ENCODE measurements at places on chromosomes 2 and 18.

DNA sequence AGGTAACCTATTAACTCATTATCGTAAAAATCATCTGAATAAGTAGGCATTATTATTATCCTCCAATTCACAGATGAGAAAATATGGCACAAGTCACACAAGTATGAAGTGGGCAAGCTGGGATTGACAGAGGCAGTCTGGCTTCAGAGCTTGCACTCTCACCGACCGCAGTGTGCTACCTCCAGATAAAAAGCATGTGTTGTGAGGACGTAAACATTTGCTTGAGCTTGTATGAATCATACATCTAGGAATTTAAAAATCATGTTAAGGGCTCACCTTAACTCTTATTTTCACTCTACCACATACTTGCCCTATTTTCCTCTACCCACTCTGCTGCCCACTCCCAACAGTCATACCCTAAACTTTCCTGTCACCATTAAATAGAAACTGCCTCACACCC lies 65.3 kb upstream of the AMMECR1L start:
- no peak for DNase-seq

DNA sequence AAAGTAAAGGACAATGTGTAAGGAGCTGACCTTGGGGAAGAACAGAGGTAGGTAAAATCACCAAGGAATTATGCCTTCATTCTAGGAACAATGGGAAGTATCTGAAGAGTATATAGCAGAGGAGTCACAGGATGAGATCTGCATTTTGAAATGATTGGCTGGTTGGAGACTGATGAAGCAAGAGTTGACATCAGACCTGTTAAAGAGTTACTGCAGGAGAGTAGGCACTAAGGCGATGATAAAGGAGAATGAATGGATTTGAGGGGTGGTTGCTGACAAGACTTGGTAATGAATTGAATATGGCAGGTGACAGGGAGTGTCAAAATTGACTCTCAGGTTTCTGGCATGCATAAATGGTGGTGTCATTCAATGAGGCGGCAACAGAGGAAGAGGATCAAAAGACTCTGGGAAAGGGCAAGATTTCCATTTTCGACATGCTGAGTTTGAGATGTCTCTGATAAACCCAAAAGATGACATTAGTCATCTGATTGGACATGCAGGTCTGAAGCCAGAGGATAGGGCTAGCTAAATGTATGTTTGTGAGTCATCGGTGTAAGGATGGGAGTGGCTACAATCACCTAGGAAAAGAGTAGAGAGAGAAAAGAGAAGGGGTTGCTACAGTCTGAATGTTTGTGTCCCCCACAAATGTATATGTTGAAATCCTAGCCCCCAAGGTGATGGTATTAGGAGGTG lies 236.5 kb downstream of the DYM start:
- DNase-seq, result no peak

DNA sequence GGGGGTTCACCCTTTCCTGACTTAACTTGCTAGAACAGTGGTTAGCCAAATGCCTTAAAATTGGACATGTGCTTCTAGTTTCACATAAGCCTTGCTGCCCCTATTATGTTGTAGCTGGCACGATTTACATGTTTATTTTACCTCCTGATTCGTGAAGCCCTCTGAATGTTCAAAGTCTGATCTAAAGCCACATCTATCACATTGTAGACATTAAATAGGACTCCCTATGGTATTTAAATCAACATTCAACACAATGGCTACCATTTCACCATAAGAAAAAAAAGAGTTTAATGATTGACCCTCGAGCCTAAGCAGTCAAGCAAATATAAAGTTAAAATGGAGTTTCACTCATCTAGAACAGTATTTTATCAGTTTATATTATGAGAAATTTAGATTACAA lies 151.5 kb downstream of the GULP1 start:
- no peak for DNase-seq

DNA sequence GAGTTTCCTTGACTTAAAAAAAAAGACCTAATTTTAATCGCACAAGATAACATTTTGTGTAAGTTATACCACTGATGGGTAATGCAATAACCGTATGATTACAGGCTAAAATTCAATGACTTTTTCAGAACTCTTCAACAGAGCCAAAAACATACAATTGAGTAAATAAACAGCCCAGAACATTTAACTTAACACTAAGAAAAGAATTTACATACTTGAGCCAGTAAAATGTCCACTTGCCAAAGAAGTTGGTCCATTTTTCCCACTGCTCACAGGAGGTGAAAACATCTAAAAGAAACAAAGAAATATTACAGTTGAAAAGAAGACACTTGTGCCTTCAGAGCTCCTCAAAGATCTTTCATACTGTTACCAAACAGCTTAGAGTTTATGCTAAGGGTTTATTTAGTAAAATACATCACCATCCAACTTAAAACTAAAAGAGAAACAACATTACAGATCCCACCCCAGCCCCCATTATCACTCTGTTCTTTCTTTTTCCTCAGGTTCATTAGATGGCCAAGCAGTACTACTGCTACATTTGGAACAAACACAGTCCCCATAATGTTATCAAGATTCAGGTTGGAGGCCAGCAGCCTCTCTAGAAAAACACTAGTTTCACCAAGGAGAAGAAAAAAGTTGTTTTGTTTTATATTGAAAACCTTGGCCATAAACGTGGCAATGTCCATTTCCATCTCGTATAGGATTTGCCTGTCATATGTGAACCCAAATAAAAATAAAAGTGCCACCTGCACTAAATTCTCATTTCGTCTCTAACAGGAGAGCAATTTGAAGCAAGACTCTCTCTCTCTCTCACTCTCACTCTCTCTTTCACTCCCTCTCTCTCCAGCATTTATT lies 2.7 kb downstream of the TCF4 start:
- DNase-seq, result no peak

- no peak for DNase-seq
Measured at GRCh38 chr2:47541848-47542450, 139.0 kb downstream of the MSH2 start.

- no peak for DNase-seq
Measured at GRCh38 chr2:53510401-53510800, 257.2 kb upstream of the CHAC2 start.

- no peak for DNase-seq
Measured at GRCh38 chr2:160241251-160242137, 41.4 kb upstream of the ITGB6 start.

DNA sequence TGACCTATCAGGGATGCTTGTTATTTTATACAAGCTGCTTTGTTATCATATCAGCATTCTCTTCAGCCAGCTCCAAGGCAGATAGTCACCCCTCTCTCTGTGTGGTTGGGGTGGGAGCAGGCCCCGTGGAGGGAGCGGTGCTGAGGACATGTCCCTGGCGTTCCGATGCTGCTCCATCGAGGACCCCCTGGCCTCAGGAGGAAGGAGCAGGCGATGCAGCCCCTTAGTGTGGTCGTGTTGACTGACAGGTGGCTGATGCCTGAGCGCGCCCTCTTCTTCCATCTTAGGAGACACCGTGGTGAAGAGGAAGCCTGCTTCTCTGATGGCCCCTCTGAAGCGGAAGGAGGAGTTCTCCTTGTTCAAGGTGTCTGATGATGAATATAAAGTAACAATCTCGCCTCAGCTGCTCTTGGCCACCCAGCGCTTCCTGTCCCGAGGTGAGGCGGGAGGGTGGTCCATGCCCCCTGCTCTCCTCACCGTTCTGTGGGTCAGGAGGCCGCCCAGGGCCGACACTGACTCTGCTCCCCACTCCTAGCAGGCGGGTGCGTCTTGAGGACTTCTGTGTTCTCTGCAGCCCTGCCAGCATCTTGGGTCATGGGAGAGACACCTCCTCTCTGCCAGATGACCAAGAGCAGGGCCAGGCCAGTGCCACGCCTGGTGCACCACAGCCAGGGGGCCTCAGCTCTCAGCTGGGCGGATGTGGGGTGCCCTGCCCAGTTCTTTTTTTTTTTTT lies 10.6 kb downstream of the CNNM3 start:
- DNase-seq, result no peak

GRCh38 chr2:31331156-31331555 lies 83.4 kb downstream of the XDH start:
- DNase-seq, result no peak

- DNase-seq, result no peak
Measured at GRCh38 chr18:48749768-48750167, 201.0 kb downstream of the SMAD7 start.

DNA sequence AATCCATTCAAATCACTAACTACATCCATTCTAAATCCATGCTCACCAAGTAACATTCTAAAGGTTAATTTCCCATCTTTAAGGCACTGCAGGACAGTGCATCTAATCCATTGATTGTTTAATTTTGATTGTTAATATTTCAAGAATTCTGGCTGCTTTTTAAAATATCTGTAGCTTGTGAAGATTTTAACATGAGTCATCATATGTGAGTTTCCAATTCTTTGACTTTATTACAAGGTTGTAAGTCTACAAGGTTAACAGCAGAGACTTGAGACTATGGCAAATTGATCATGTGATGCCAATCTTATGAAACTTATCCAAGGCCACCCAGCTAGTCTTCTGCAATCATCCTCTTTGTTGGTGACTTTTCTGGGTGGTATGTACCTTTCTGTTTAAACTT lies 349.2 kb upstream of the ZC3H15 start:
- DNase-seq, result no peak

- DNase-seq, result no peak
Measured at GRCh38 chr2:10412380-10412779, 35.7 kb downstream of the ODC1 start.

GRCh38 chr2:177201919-177202346 lies 10.7 kb upstream of the HNRNPA3 start:
- DNase-seq, result no peak

GRCh38 chr18:79251021-79251420 lies 144.7 kb upstream of the NFATC1 start:
- no peak for DNase-seq

DNA sequence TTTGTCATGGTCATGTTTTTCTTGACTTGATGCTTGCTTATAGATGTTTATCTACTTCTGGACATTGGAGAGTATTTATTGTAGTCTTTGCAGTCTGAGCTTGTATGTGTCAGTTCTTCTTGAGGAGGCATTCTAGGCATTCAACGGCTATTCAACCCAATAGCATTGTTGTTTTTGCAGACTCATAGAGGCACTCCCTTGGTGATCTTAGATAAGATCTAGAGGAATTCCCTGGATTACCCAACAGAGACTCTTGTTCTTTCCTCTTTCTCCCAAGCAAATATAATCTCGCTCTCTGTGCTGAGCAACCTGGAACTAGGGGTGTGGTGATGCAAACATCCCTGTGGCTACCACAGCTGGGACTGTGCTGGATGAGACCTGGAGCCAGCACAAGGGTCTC lies 40.4 kb downstream of the SYT4 start:
- DNase-seq, result no peak

DNA sequence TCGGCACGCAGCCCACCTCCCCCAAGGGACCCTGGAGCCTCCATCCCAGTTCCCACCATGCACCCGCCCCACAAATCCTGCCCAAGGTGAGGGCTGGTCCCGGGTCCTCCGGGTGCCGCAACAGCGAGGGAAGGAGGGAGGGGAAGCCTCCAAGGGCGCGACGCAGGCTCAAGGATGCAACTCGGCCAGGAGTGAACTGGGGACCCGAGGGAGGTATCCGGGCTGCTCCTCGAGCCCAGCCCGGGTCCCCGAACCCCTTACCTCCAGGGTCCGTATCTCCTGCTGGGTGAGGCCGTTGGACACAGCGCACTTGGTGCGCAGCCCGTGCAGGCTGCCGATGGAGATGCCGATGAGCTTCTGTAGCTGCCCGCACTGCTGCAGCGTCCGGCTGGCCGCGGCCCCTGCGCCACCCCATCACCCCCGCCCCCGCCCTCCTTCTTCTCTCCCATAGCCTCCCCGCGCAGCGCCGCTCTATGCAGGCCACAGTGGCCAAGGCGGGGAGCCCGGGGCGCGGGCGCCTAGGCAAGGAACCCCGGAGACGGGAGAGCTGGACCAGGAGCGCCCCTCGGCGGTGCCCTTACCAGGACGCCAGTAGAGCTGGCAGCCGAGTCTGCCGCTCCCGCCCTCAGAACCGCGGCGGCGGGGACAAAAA lies 124.1 kb downstream of the ANKRD30BL start:
- no peak for DNase-seq

DNA sequence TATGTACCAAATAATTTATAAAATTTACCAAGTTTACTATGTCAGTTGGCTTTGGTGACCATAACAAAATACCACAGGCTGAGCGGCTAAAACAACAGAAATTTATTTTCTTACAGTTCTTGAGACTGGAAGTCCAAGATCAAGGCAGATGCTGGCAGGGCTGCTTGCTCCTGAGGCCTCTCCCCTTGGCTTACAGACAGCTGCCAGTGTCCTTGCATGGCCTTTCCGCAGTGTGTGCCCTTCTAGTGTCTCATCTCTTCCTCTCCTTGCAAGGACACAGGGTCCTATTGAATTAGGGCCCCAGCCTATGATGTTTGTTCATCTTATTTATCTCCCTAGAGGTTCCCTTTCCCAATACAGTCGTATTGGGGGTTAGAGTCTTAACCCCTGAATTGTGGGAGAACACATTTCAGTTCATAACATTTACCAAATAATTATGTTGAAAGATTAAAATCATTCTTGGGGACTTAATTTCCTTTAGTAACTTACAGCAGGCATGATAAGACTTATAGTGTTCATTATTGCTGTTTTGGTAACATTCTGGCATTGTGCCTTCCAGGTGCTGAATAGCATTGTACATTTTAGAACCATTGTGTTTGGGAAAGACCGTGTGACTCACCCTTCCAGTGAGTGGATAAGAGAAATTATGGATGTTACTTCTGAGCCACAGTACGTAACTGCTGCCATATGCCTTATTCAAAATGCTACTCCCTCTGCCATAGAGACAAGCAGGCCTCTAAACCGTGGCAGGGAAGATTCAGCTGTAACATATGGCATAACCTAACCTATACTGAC lies 317.5 kb downstream of the TMX3 start:
- DNase-seq, result no peak

GRCh38 chr2:28390746-28391563 lies 1.7 kb upstream of the FOSL2 start:
- DNase-seq, result no peak

GRCh38 chr2:52022006-52022405 lies 990.1 kb upstream of the NRXN1 start:
- no peak for DNase-seq

DNA sequence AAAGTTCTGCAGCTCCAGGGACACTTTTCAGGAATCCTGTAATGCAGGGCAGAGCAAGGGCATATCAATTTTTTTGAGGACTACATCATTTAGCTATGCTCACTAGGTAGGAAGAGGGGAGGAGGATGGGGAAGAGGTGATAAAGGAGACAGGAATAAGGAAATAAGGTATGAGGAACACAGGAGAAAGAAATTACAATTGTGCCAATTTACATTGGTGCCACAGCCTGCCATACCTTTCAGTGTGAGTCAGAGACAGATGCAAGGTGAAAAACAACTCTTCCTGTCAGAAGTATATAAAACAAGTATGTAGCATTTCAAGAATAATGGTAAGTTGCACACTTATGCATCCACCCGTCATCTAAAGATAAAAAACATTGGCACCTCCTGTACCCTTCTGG lies 5.4 kb upstream of the MRPS9 start:
- no peak for DNase-seq

- no peak for DNase-seq
Measured at GRCh38 chr2:76391678-76392077, 681.0 kb upstream of the GCFC2 start.

DNA sequence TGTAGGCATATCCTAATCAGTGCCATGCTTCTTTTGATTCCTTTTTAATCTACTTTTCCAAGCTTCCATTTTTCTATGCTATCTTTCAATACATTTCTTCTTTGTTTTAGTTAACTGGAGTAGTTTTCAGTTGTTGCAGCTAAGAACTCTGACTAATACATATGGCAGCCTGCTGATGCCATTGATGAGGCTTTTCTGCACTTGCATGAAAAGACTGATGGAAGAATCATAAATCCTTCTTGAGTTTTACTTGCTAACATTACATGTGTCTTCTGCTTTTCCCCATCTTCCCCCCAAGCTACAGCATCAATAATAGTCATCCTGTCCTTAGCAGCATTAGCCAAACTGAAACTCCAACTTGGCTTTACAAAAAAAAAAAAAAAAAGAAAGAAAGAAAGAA lies 203.3 kb downstream of the LRP1B start:
- DNase-seq, result no peak

Data from stimulated activated CD4-positive, alpha-beta T cell treated with anti-CD3 and anti-CD28 coated beads, Interleukin-12 subunit alpha, Interleukin-12 subunit beta, amount 100 ng/mL, for 24 hours (primary cell).